Activated T-helper 1 cell treated with anti-CD3 and anti-CD28 coated beads, Interleukin-2, amount 50 U/mL, for 16 hours (primary cell): ENCODE measurements at places on chromosomes 5 and 9.

DNA sequence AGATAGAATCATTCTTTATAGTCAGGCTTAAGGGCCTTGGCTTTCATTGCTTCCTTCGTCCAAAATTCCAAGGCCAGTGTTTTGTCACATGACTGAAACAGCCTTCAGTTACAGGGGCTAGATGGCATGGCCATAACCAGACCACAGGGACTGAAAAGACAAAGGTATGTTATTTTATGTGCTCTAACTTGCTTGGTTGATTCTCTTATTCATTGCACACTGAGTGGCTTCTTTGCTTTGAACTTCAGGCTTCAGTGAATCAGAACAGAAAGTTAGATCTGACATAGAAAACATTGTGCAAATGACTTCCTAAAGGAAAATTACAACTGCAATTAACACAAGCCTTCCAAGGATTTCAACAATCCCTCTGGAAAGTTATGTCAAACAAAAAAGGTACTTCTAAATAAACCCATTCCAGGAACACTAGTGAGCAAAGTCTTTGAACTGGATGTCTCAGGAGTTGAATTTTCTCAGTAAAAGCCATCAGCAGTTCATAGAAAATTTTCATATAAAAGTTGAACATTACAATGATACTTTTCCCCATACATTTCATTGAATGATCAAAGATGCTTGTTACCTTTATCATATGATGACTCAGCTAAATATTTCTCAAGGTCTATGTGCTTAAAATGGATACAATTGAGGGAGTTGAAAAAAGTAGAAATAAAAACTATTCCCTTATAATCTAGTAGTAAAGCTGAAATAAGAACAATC, 355.3 kb downstream of the TMEM232 start:
- DNase-seq, result no peak

DNA sequence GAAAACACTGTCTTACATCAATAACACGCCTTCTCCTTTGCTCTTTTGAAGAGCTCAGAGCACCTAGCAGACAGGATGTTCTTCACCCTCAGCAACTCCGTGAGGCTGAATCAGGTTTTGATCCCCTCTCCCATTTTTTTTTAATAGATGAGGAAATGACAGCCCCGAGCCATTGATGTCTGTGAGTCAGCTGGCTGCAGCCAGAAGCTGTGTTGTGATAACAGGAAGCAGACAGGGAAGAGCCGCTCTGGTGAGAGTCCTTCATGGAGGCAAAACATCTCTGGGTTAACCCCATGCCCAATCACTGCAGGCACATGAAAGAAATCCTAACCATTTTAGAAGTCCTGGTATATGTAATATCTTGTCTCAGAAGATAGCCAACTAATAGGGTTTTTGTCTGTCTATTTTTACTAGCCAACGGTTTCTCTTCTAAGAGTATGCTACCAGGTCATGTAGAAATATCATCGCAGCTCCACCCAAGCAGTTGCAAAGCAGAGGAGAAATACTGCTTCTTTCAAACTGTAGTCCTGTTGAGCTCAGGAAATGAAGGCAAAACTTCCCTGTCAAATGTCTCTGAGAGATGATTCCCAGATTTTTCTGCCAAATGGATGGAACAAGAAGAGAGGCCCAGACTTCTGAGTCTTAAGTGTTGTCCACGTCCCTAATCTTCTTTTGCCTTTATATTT, 568.9 kb downstream of the CCDC171 start:
- DNase-seq, result no peak

DNA sequence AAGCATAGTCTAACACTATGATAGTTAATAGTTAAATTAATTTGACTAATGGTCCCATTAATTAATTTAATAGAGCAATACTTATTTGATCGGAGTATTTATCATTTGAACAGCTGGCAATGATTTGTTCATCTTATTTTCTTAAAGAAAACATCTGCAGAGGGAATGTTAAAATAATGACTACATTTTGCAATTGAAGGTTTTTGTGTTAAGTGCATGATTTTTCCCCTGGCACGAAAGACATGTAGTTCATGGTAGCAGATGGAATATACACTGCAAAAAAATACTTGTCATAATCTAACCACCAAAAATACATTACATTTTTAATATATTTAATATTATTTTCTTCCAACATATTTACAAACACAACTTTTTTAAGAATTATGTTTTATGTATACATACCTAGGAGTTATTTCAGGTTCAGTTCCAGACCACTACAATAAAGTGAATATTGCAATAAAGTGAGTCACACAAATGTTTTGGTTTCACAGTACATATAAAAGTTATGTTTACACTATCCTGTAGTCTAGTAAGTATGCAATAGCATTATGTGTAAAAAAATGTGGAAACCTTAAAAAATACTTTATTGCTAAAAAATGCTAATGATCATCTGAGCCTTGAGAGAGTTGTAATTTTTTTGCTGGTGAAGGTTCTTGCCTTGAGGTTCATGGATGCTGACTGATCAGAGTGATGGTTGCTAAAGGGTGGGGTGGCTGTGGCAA, 292.6 kb upstream of the DAB2 start:
- DNase-seq, result no peak

GRCh38 chr5:157303667-157304327, 37.9 kb downstream of the CYFIP2 start:
- DNase-seq, result peak; percentile 29

GRCh38 chr5:30960036-30960435, 233.4 kb upstream of the CDH6 start:
- DNase-seq, result no peak

GRCh38 chr5:135458921-135459331, 6.8 kb upstream of the TIFAB start:
- DNase-seq, result no peak

DNA sequence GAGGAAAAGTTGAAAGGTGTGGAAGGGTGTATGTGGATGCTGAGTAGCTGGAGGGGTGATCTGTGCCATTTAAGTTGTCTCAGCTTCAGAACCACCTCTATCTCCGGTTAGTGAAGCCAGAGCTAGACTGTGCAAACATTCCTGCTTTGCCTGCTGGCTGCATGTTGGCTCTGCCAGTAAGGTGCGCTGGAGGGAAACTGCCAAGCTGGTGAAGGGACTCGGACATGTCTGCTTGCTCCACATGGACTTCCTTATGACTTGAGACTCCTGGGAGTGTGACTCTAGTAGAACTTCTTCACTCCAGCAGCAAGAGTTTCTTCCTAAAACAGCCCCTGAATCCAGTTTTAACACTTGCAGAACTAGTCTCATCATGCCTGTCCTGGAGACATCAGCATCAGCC, 27.9 kb downstream of the DAB2 start:
- no peak for DNase-seq

GRCh38 chr5:149632311-149633251, 51.3 kb downstream of the ARHGEF37 start:
- DNase-seq, result no peak

DNA sequence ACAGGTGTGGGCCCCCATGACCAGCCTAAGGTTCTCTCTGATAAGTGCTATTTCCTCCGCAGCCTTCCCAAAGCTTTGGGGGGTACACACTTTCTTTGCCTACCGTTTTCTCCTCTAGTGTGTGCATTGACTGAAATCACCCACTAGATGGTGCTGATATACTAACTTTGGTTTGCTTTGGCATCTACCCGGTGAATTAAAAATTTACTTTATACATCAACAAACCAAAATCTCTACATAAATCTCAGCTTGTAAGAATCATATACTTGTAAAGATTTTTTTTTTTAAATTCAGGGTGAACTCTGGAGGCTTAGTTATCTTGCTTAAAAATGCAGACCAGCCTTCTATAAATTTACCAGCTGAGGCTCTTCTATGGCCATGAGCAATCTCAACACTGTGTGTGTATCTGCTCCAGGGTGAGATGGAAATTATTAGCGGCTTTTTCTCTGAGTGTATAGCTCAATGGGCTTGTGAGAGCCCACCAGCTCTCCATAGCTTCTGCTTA, 475.7 kb upstream of the TNC start:
- DNase-seq, result no peak
